ENCODE measurements at places on chromosomes 1 and 21. TPM values are rescaled to one million over a fixed set of nuclear protein-coding genes. Genes with fewer than 3 reads are reported as not detected.

Gene NTMT2
- not detected for total RNA-seq

Gene CEP85
- total RNA-seq = 12.2 TPM

Gene TNNI3K
- total RNA-seq = not detected

Gene CDKN2C
- 12.7 TPM for total RNA-seq

Gene OR14A2
- total RNA-seq = not detected

Gene PTCH2
- total RNA-seq = 0.20 TPM

Gene RBM11
- total RNA-seq = not detected

Gene FMN2
- total RNA-seq = 2.8 TPM

Gene A3GALT2
- not detected for total RNA-seq

Gene CDC20
- total RNA-seq = 193 TPM

Gene SLC25A34
- 0.25 TPM for total RNA-seq

Gene IL20
- total RNA-seq = not detected

Gene SYT2
- total RNA-seq = 0.02 TPM

Gene TMEM269
- 0.18 TPM for total RNA-seq

Gene DDR2
- total RNA-seq = 0.35 TPM

Gene OLFML3
- total RNA-seq = 4.4 TPM

Gene AJAP1
- not detected for total RNA-seq

Gene ADORA3
- total RNA-seq = not detected

Gene PBX1
- 24.7 TPM for total RNA-seq

Gene LAMC2
- 21.0 TPM for total RNA-seq

Gene SDHC
- total RNA-seq = 252 TPM

Gene C1orf94
- total RNA-seq = not detected

Gene GUCA2A
- not detected for total RNA-seq

Gene TACSTD2
- not detected for total RNA-seq

Gene CLCA2
- not detected for total RNA-seq

Gene CAMSAP2
- total RNA-seq = 20.9 TPM

Gene VWA1
- 16.5 TPM for total RNA-seq

Gene ADAMTSL4
- 4.3 TPM for total RNA-seq

Gene OR2AK2
- not detected for total RNA-seq

Gene SMCP
- not detected for total RNA-seq

Gene ABCA4
- 0.01 TPM for total RNA-seq

Gene AGBL4
- not detected for total RNA-seq

Gene RIMS3
- 0.46 TPM for total RNA-seq

Gene TSACC
- 1.4 TPM for total RNA-seq

Gene FCRL4
- total RNA-seq = not detected

Gene RHOU
- total RNA-seq = 6.7 TPM

Gene GRIK3
- not detected for total RNA-seq

Gene PLEKHN1
- total RNA-seq = 6.4 TPM

Gene TRIM58
- not detected for total RNA-seq

Gene CASQ1
- not detected for total RNA-seq

Gene CBR1
- 181 TPM for total RNA-seq

Data from A549 treated with RU486 at 1 μM for 4 hours (cell line).